G401 (cell line): ENCODE measurements at places on chromosomes 13 and 19. TPM values are rescaled to one million over a fixed set of nuclear protein-coding genes. Genes with fewer than 3 reads are reported as not detected.

Gene ZNF787
- total RNA-seq, result 55.8 and 56.1 TPM in 2 replicates

Gene NEK5
- 0.06 TPM in 1 of 2 replicates, not detected in the other for total RNA-seq

Gene SIGLEC12
- not detected in 2 replicates for total RNA-seq

Gene IGFLR1
- total RNA-seq, result 4.0 and 9.3 TPM in 2 replicates

Gene PPFIA3
- total RNA-seq, result 101 and 111 TPM in 2 replicates

Gene OR7C1
- not detected in 2 replicates for total RNA-seq

DNA sequence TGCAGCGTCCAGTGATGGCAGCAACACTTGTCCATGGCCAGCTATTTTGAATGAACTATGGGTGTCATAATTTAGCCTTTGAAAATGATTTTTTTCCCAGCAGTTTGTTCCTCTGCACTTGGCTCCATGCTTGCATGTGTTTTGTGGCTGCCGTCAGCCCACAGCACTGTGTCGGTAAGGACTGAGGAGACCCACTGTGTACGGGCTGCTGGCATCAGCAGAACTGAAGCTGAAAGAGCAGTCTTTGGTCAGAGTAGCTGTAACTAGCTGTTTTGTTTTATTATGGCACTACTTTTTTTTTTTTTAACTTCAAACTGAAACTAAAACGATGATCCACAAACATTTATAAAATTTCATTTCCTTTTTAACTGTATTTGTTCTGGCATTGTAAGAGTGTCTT, 50.3 kb upstream of the TEX29 start:
- DNase-seq, result no peak

DNA sequence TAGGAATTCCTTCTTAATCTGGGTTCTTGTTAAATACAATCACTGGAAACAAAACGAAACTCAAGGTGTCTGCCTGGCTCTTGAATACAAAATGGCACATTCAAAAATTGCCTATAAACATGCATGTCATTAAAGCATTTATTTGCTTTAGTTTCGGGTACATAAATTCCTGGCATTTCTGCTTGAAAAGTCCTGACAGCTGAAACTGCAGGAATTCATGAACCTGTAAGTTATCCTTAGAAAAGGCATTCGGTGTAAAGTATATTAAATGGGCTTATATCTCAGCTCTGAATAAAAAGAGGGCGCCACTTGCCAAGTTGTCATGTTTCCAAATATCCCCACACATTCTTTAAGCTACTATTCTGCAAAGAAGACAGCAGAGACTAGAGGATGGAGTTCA, 32.9 kb downstream of the RXFP2 start:
- no peak for DNase-seq

DNA sequence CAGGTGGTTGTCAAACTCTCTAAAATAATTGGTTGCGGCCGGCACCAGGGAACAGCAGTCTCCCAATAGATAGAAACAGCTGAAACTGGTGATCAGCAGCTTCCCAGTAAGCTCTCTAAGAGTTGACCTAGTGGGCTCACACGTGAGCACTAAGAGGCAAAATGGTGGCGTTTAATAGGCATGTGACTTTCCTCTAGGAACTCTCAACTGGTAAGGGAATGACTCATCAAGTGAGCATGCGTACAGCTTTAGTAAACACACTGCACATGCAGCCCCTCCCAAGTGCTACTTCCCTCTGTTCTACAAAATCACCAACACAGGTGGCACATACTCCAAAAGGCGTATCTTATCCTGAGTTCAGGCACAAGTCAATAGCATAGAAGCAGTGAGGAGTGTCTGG, 41.7 kb downstream of the TNFSF11 start:
- DNase-seq, result no peak

DNA sequence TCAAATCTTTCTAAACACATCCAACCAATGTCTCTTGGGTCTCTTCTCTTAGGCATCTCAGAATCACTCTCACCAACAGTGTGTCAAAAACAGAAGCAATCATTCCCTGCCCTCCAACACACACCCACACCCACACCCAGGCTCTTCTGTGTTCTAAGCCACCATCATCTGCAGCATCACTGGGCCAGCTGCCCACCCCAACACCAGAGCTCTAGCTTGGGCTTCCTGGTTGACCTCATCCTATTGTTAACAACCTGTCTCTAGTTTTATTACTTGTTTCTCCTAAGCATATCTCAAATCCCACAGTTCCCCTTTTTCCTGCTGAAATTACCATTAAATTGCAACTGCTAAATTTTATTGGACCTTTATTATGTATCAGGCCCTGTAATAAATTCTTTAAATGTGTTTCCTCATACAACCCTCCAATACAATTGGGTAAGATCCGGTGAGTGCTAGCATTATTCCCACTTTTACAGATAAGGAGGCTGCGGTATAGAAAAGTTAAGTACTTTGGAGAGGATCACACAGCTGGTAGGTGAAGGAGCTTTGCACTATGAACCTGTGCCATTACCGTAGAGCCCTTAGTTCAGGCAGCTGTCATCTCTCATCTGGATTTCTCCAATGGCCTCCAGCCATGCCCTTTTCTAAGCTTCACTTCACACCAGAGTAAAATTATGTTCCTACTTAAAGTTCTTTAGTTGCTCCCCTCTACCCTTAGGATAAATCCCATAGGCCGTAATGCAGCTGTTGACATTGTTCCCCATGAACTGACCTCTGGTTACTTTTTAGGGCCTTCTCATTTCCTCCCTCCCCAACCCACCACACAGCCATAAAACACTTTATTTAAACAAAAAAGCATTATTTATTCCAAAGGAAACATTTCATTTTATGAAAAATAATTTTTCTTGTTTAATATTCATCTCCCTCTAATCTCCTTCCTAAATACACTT, 227.7 kb downstream of the B3GLCT start:
- no peak for DNase-seq

- no peak for DNase-seq
Observed at GRCh38 chr19:29021232-29021916, 191.6 kb downstream of the UQCRFS1 start.

DNA sequence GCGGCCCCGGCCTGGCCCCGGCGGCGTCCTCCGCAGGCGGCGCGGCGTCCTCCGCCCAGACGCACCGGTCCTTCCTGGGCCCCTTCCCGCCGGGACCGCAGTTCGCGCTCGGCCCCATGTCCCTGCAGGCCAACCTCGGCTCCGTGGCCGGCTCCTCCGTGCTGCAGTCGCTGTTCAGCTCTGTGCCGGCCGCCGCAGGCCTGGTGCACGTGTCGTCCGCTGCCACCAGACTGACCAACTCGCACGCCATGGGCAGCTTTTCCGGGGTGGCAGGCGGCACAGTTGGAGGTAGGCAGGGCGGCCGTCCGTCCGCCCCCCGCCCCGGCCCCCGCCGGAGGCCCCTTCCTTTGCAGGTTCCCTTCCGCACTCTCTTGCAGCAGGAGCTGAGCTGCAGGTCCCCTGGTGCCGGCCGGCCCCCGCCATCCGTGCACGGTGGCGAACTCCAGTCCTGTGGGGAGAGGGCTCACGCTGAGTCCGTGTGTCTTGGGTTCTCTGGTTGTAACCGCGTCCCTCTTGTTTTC, 9.2 kb downstream of the PLEKHJ1 start:
- DNase-seq, result no peak

- no peak for DNase-seq
Observed at GRCh38 chr13:97116754-97117153, 105.4 kb upstream of the MBNL2 start.

- DNase-seq, result no peak
Observed at GRCh38 chr19:1394252-1395193, 6.8 kb downstream of the GAMT start.

GRCh38 chr13:82436099-82436585, 1446.1 kb downstream of the SLITRK1 start:
- no peak for DNase-seq

- DNase-seq, result no peak
Observed at GRCh38 chr13:110445183-110445582, 116.3 kb downstream of the RAB20 start.

DNA sequence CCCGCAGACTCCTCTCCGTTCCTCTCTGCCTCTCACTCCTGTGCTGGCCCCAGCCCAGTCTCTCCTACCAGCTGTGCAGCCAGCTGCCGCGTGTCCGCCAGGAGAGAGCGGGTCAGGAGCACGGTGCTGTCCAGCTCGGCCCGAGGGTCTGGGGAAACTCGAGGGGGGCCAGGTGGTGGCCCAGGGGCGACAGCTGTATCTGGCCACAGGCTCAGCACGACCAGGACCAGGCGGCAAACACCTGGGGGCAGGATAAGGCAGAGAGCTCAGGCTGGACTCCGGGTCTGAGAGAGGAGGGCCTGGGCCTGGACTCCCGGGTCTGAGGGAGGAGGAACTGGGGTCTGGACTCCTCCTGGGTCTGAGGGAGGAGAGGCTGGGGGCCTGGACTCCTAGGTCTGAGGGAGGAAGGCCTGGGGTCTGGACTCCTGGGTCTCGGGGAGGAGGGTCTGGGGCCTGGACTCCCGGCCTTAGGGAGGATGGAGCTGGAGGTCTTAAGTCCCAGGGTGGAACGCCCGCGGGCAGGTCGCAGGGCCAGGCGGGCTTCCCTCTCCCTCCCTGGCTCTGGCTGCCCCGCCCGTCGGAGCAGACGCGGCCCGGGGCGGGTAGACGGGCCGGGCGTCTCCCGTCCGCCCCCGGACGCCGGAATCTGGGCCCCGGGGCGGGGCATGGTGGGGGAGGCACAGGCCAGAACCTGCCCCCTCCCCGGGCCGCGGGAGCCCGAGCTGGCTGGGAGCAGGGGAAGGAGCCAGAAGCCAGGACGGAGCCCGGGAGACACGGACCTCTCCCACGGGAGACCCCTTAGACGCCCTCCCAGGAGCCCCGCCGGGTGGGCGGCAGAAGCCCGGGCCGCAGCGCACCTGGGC, 1.3 kb downstream of the IL11 start:
- DNase-seq, result no peak

DNA sequence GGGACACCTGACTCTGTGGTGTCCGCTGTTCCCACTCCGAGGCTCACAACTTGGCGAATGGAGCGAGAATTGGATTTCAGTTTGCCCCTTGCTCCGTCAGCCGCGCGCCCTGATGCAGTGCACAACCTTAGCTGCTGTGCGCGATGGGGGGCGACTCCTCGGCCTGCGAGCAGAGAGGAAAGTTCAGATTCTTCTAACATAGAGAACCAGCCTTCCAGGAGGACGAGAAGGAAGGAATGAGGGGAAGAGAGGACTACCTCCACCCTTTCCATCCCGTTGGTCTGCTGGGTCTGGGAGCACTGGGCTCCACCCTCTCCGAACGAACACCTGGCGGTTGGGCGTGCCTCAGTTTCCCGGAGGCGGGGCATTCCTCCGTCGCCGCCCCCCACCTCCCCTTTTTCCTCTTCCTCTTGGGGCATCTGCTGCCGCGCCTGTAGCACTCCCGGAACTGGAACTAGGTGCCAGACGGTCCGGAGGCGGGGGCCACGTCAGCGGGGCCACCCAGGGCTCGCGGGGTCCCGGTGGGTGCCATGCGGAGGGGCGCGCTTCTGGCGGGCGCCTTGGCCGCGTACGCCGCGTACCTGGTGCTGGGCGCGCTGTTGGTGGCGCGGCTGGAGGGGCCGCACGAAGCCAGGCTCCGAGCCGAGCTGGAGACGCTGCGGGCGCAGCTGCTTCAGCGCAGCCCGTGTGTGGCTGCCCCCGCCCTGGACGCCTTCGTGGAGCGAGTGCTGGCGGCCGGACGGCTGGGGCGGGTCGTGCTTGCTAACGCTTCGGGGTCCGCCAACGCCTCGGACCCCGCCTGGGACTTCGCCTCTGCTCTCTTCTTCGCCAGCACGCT, at the start of gene KCNK6:
KCNK6 (plus strand) TSS at position 425 of the 838 bp plus-strand sequence; CDS start at position 531, 106 bp downstream.
- no peak for DNase-seq

DNA sequence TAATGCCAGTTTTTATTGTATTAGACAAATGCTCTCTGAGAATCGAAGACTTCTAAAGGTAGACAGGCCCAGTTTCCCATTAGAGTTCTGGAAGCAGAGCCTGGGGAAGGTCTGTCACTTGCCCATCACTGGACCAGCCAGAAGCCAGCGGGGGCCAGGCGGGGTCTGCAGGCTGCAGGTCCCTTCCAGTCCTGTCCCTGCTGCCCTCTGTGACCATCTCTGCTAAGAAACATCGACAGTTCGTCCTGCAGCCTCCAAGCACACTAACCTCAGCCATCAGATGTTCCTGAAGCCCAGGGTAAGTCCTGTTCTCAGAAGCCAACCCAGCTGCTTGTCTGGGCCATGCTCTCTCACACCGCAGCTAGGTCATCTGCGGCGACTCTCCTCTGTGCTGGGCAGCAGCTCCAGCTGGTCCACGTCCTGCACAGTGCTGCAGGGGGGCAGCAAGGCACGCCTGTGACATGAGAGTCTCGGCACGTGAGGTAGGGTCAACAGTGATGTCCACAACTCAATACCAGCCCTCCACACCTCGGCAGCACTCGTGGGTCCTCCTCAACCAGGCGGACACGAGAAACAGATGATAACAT, 2.9 kb upstream of the ADPRHL1 start:
- no peak for DNase-seq

DNA sequence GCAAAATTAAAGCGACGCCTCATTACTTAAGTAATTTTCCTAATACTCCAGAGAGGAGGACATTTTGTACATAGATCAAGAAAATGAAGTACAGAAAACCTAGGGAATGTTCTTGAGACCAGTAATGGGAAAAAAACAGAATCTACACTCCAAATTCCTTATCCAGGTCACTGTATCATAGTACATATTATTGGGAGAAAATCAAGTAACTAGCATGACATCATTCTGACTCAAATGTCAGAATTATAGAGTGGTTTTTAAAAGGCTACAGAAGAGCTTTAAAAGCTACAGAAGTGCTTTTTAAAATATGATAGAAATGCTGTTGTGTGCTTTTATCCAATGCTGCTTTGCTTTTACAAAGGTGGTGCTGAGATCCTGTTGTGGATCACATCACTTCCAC, 86.3 kb upstream of the SLC15A1 start:
- DNase-seq, result no peak

- DNase-seq, result no peak
Observed at GRCh38 chr19:21483589-21484170, 21.7 kb upstream of the ZNF429 start.

DNA sequence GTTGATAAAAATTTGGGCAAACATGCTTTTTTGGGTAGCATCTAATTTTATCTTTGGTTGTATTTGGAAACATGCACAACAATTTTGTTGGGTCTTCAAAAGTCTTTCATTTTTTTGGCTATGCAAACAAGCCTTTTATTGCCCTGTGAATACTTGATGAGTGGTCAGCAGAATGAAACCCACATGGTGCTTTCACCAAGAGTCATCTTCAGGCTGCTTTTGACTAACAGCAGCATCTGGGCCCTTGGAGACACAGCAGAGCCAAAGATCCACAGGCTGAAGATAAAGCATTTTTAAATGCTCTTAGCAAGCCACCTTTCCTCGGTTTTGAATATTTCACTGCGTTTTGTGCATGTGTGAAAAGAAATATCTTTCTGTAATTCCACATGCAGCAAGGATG, 154.9 kb downstream of the FGF9 start:
- DNase-seq, result no peak
